ENCODE measurements at places on chromosomes 3 and 15.

GRCh38 chr3:125357032-125357658 lies 18.0 kb downstream of the ZNF148 start:
- no peak for DNase-seq

DNA sequence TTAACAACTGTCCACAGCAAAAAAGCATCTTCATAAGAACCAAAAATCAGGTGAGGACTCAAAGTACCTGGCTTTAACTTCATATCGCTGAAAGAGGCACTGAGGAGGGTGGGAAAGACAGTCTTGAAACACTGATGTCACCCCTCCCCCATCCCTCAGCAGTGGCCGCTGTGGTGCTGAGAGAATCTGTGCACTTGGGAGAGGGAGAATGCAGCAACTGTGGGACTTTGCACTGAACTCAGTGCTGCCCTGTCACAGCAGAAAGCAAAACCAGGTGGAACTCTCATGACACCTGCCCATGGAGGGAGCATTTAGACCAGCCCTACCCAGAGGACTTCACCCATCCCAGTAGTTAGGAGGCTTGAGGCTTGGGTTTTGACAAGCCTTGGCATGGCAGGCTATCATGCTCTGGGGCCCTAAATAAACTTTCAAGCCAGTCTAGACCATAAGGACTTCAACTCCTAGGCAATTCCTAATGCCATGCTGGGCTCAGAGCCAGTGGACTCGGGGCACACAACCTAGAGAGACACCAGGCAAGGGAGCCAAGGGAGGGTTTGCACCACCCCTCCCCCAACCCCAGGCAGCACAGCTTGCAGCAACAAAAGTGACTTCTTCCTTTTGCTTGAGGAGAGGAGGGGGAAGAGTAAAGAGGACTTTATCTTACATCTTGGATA lies 6.1 kb upstream of the ZSCAN2 start:
- no peak for DNase-seq

DNA sequence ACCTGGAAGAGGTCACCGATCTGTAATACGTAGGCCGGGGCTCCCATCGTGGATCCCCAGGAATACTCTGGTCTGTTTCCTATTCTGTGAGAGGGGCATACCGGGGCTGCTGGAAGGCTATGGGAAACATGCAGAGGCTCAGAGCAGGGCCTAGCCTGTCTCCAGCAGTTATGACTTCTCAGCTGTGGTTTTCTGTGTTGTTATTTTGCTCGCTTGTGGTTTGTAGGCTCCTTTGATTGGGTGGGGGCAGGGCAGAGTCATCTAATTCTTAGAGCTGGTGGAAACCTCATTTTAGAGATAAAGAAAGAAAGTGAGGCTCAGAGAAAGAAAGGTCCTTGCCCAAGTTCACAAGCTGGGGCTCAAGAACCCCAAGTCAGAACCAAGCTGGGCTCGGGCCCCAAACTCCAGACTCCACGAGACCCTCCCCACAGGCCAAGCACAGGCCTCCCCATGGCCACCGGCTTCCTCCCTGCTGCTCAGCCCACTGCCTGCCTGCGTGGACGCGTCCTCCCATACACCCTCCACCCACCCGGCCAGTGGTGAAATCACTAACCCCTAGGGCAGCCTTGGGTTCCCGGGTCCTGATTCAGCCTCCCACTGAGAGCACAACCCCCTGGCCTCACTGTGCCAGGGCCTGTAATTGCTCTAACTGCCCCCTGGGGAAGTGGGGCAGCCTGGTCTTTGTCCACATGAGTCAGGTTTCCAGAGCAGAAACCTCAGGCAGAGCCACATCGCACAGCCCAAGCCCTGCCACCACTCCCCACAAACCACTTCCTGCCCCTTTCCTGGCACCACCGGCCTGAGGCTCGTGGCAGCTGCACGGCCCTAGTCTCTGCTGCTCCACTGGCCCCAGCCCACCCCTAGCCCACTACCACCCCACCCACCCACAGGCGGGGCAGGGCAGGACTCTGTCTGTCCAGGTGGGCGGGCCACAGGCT lies 270.8 kb downstream of the UACA start:
- no peak for DNase-seq

DNA sequence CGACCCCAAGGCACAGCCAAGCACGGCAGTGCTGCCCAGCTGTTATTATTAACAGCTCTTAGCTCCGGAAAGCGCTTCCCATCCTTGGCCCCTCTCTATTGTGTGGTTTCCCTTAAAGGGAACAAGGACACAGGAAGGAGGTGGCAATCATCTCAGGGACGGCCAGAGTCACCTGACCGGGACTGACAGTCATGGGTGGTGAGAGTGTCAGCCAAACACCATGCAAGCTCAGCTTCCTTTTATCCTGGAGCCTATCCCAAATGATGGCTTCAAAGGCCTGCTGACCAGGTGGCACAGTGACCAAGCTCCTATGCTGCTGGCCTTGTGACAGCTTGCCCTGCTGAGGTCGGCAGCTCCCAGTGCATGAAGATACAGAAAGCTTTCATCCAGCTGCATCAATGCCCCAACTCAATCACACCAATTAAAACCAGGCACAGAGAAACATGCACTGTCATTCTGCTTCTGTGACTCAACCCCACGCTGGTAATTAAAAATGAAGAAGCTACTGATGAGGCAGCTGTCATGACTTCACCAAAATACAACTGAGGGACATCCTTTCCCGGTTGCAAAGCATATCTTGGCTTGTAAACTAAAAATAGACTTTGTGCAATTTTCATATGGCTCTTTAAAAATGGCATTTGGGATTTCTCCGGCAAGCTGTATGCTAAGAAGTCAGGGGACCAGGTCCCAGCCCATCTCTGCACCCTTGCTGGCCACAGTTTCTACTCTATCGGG lies 34.0 kb downstream of the PCSK6 start:
- DNase-seq: no peak

- DNase-seq: no peak
Observed at GRCh38 chr3:32440611-32441350, 49.1 kb downstream of the CMTM7 start.

GRCh38 chr3:52685285-52685708 lies 416 bp downstream of the PBRM1 start:
- DNase-seq: peak; percentile 80

DNA sequence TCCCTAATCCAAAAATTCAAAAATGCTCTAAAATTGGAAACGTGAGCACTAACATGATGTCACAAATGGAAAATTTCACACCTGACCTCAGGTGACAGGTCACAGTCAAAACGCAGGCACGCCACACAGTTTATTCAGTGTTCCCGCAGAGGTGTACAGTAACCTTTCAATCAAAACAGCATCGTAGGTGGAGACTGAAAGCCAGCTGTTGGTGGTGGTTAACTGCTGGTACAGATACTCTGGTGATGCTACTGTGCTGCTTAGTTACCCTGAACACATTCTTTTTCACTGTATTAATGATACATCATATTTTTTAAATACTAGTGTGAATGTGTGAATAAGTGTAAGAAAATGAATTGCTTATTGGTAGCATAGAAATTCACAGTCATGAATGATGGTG lies 23.8 kb downstream of the RAB11A start:
- DNase-seq: no peak

- no peak for DNase-seq
Observed at GRCh38 chr15:66611257-66612053, 45.7 kb upstream of the LCTL start.

- DNase-seq: no peak
Observed at GRCh38 chr3:195790901-195791300, 20.8 kb downstream of the MUC4 start.

DNA sequence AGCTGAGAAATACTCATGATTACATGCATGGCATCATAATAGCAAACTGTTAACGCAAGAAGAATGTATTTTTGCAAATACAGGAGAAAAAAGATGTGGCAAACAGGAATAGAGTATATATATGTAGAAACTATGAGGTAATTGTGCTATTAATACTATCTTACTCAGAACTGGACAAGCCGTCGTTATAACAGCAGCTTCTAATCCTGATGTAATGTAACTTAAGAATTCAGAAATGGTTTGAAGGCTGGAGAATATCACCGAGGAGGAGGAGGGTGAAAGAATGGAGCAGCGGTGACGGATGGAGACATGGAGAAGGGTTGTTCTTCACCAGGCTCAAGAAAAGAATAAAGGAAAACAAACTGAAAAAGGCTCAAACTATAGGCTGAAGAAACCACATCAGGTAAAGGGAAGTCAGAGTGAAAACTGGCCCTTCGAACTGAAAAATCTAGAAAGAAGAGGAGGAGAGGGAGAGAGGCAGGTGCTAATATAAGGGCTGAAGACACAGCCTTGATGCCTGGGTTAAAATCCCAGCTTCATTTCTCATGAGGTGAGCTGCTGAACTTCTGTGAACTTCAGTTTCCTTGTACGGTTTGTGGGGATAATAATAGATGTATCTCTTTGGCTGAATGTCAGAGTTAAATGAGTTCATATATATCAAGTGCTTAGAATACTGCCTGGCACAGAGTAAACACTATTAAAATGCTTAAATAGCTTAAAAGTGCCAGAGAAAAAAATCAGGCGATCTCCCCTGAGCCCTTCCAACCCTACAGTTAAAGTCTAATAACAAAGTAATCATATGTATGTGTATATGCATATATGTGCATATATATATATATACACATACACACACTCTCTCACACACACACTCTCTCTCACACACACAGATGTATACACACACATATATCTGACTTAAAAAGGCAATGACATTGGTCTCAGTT lies 43.9 kb downstream of the GOLIM4 start:
- no peak for DNase-seq

- no peak for DNase-seq
Observed at GRCh38 chr3:55455915-55456314, 31.2 kb downstream of the WNT5A start.

GRCh38 chr3:31579828-31580227 lies 47.1 kb downstream of the STT3B start:
- DNase-seq: no peak

GRCh38 chr3:63351159-63352007 lies 73.3 kb downstream of the SYNPR start:
- no peak for DNase-seq

GRCh38 chr15:53307952-53308624 lies 451.4 kb downstream of the WDR72 start:
- no peak for DNase-seq

GRCh38 chr3:95172164-95172943 lies 1109.5 kb downstream of the NSUN3 start:
- DNase-seq: no peak

GRCh38 chr3:196192036-196192523 lies 19.1 kb downstream of the ZDHHC19 start:
- no peak for DNase-seq

- DNase-seq: no peak
Observed at GRCh38 chr3:41518626-41519025, 319.3 kb downstream of the CTNNB1 start.

- DNase-seq: no peak
Observed at GRCh38 chr3:183295211-183295610, 42.2 kb downstream of the B3GNT5 start.

Data from NCI-H1048 (cell line).